ENCODE measurements at places on chromosomes 7 and 10.
A peak's percentile ranks its signal among the peaks of the same experiment; 100 is the strongest.

GRCh38 chr10:35838054-35838453 is 196.0 kb upstream of the FZD8 start:
- no peak for DNase-seq

- peak; percentile 56 for DNase-seq
Observed at GRCh38 chr7:85719981-85720953, 533.4 kb upstream of the SEMA3D start.

DNA sequence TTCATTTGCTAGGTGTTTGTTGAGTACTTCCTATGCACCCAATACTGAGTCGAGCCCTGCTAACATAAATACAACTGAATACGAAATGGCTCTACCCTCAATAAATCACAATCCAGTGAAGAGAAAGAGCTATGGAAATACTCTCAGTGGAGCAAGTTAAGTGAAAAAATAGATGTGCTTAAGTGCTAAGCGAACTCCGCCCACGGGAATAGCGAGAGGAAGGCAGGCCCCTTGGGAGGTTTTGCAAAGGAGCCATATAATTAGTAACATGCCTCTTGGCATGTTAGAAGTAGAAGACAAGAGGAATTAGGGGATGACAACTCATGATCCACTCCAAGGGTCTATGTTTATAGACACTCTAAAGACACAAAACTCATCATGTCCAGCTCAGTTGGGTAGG is 42.8 kb upstream of the TSPAN33 start:
- DNase-seq: no peak

- no peak for DNase-seq
Observed at GRCh38 chr7:106890952-106891351, 25.9 kb downstream of the PIK3CG start.

DNA sequence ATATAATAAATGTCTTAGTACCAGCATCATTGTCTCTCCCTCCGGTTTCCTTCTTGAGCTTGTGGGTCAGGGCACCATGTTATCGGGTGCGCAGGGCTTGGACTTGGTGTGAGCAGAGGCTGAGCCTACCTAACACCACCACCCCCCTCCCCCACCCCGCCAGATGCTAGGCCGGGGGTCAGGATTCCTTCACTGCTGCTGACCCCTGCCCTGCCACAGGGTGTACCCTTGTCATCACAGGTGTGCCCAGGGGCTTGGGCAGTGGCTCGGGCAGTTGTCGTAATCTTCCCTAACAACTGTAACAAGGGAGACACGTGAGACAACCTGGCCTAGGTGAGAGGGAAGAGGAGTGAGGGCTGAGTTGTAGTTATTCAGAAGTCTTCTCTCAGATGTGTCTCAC is 12.6 kb upstream of the NFKB2 start:
- DNase-seq: no peak

GRCh38 chr7:2611401-2611800 is 20.4 kb upstream of the TTYH3 start:
- DNase-seq: no peak
